Psoas muscle (tissue), 8 donors: ENCODE measurements at places on chromosomes 1 and 21. TPM values are rescaled to one million over a fixed set of nuclear protein-coding genes. Genes with fewer than 3 reads are reported as not detected.

Gene KCNJ10
- total RNA-seq, result 0.08 TPM

Gene OR2T4
- not detected for total RNA-seq

Gene S100A9
- 53.4 TPM for total RNA-seq

Gene OR6K3
- total RNA-seq, result not detected

Gene LRRN2
- 1.1 TPM for total RNA-seq

Gene KCNJ9
- total RNA-seq, result not detected

Gene ANGPTL3
- not detected for total RNA-seq

Gene SLC35F3
- 0.15 TPM for total RNA-seq

Gene SPRTN
- total RNA-seq, result 9.3 TPM

GRCh38 chr1:74847715-74848114 is 114.8 kb downstream of the TYW3 start:
- DNase-seq, result no peak

GRCh38 chr1:225990705-225991464 is 8.3 kb downstream of the SDE2 start:
- no peak for DNase-seq

GRCh38 chr21:45306453-45306831 is 18.7 kb upstream of the POFUT2 start:
- DNase-seq, result peak; percentile 12

DNA sequence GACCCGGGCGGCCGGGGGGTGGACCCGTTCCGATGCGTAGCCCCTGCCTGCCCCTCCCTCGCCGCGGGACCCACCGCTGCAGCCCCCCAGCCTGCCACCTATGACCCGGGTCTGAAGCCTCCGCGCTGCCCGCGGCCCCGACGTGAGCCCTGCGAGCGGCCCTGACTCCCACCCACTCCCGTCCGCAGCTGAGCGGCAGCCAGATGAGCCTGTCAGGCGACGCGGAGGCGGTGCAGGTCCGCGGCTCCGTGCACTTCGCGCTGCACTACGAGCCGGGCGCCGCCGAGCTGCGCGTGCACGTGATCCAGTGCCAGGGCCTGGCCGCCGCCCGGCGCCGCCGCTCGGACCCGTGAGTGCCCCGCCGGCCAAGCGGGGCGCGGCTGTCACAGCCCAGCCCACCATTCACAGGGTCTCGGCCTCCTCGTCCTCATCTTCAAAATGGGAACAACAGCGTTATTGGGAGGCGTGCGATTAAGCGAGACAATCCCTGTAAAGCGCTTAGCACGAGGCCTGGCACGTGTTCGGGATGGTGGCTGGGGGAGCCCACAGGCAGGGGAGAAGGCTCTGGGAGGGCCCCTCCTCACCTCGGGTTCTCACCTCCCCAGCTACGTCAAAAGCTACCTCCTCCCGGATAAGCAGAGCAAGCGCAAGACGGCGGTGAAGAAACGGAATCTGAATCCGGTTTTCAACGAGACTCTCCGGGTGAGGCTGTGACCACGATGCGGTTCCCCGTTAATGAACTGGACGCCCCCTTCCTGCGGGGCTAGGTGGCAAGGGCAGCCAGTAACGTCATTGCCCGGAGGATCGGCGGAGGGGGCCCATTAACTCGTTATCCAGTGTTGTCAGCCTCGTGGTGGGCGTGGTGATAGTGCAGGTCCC is 8.2 kb downstream of the SYTL1 start:
- DNase-seq, result peak; percentile 71

DNA sequence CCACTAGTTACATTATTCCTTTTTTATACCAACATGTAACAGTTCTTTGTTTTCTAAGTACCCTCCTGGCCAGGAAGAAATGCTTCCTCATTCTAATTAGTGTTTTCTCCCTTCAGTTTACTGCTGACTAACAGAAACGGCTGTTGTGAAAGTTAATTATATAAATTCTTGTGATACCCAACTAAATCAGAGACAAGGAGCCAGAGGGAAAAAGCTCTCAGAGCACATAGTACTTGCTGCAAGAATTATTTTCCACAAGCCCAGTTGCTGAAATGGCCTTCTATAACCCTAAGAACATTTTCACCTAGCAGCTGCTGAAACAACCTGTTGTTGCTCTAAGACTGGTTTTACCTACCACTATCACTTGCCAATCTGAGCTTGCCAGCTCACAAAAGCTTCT is 82.4 kb downstream of the FAF1 start:
- DNase-seq, result no peak

- peak; percentile 29 for DNase-seq
These were observed 9.1 kb upstream of the C1QA start for GRCh38 chr1:22627331-22627730.

DNA sequence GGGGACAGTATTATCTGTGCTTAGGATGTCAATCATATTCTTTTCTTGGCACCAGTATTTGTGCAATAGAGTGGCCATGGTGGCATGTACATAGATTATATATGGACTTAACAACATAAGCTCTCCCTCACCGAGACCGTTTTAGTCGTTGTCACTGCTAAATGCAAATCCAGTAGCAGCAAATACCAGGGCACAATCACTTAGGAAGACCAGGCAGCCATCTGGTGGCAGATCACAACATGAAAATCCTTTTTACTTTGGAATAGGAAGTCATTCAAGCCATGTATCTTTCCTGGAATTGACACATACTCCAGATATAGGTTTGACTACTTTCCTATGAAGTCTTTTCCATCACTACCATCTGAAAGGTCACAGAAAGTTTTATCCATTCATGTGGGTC is 53.2 kb upstream of the C1orf87 start:
- DNase-seq, result no peak

DNA sequence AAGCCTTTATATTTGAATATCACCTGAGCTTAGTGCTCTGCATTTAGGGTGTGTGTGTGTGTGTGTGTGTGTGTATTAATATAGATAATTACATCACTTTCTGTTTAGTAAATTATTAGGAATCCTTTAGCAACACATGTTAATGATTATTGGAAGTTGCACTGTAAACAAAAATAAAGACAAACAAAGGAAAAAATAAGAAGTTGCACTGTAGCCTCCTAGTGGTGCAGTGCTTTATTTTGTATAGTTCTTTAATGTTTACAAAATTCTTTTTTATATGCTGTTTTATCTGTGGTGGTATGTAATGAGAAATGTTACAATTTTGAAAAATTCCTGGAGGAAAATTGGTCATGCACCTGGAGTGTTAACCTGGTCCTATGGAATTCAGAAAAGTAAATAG is 69.2 kb downstream of the UBE4B start:
- DNase-seq, result no peak
